Cardiac muscle cell (in vitro differentiated cells and primary cell): ENCODE measurements at places on chromosomes 3 and 15. TPM values are rescaled to one million over a fixed set of nuclear protein-coding genes. Genes with fewer than 3 reads are reported as not detected.

GOLGA8Q gene
- total RNA-seq = 0.07 and 3.9 TPM in 2 replicates

DNA sequence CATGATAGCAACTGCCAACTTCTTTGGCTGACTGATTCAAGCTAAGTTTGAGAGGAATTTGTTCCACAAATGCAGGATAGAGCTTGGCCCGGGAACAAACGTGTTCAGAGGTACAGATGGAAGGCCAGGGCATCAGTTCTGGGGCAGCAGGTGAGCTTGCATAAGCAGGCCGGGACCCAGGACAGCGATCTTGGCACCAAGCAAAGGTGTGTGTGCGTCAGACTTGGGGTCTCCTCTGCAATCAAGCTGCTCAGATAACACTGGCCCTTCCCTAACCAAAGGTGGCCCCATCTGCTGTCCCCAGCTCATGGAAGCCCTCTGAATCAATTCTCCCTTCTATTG is 155.6 kb downstream of the MEGF11 start:
- H3K4me3 ChIP-seq = no peak overlapping the region
- DNase-seq = no peak
- H3K36me3 ChIP-seq = no peaks in the 10 kb centered on the region
- H3K4me1 ChIP-seq = peaks cover 5% of the 10 kb centered on the region
- H3K27me3 ChIP-seq = no peaks in the 10 kb centered on the region

- no peak overlapping the region for H3K4me3 ChIP-seq
- no peaks in the 10 kb centered on the region for H3K4me1 ChIP-seq
- no peak for DNase-seq
- H3K36me3 ChIP-seq = no peaks in the 10 kb centered on the region
These were observed 74.9 kb downstream of the SIDT1 start for GRCh38 chr3:113607219-113607596.

MEX3B gene
- 12.4 and 12.7 TPM in 2 replicates for total RNA-seq

PRSS50 gene
- 3.2 and 4.1 TPM in 2 replicates for total RNA-seq

DNA sequence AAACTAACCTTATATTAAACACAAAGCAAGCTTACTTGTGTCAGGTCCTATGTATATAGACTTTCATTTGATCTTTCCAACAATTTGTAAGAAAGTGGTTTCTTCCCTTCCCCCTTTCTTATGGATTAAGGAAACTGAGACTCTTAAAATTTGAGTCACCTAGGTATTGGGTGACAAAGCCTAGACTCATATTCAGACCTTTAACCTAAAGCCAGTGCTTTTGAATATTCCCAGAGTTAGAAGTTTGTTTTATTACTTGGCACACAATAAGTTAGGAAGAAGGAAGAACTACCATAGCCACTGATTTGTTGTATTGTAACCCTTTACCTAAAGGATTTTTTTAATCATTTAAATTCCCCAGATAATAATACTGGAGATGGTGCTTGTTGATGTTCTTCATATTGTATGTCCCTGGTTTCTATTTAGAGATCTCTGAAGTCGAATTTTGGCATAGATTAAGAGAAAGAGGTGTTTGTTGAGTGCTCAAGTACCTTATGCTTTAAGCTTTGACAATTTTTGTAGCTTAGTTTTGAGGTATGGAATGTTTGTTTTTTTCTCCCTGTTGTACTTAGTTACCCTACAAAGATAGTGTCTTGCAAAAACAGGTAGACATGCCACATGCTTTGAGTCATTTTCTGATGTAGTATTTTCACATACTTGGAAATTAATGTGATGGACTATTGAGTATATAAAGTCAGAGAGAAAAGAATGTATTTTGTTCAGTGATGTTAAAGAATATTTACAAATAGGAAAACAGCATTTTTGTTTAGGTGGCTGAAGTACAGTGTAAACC is 11.2 kb downstream of the TSC22D2 start:
- H3K36me3 ChIP-seq = peaks cover 6% of the 10 kb centered on the region
- DNase-seq = no peak
- no peaks in the 10 kb centered on the region for H3K27me3 ChIP-seq
- H3K27ac ChIP-seq = no peak overlapping the region
- peaks cover 31% of the 10 kb centered on the region for H3K4me1 ChIP-seq

ULK3 gene
- 39.5 and 52.4 TPM in 2 replicates for total RNA-seq

GRCh38 chr3:98259707-98260106 is 4.3 kb upstream of the OR5H6 start:
- no peaks in the 10 kb centered on the region for H3K4me1 ChIP-seq
- H3K27ac ChIP-seq = no peak overlapping the region
- H3K27me3 ChIP-seq = no peaks in the 10 kb centered on the region
- H3K4me3 ChIP-seq = no peak overlapping the region
- no peak for DNase-seq

SV2B gene
- 0.03 TPM in 1 of 2 replicates, not detected in the other for total RNA-seq

ANKRD34C gene
- not detected in 2 replicates for total RNA-seq

CCR1 gene
- total RNA-seq = 0.07 TPM in 1 of 2 replicates, not detected in the other

DNA sequence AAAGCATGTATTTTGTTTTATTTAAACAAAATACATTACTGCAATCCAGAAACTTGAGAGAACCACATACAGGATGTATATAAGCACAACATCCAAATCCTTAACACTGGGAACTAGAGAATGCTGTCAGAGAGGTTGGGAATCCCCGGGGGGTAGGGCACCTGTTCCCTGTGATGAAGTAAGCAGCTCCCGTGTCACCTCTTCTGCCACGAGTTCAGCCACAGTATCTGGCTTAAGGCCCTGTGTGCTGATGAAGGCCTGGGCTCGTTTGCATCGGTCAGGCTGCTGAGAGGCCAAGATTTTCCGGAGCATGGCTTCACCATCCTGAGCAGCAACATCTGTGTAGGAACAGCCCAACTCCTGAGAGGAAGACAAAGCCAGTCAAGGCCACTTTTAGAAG is 36.4 kb downstream of the EIF3J start:
- no peaks in the 10 kb centered on the region for H3K4me1 ChIP-seq
- H3K36me3 ChIP-seq = peaks cover 16% of the 10 kb centered on the region
- no peak for DNase-seq
- no peak overlapping the region for H3K27ac ChIP-seq

GRCh38 chr3:132289316-132289715 is 27.9 kb upstream of the ACP3 start:
- no peak for DNase-seq
- H3K27me3 ChIP-seq = no peaks in the 10 kb centered on the region
- H3K27ac ChIP-seq = no peak overlapping the region
- peaks cover 26% of the 10 kb centered on the region for H3K4me1 ChIP-seq

DNA sequence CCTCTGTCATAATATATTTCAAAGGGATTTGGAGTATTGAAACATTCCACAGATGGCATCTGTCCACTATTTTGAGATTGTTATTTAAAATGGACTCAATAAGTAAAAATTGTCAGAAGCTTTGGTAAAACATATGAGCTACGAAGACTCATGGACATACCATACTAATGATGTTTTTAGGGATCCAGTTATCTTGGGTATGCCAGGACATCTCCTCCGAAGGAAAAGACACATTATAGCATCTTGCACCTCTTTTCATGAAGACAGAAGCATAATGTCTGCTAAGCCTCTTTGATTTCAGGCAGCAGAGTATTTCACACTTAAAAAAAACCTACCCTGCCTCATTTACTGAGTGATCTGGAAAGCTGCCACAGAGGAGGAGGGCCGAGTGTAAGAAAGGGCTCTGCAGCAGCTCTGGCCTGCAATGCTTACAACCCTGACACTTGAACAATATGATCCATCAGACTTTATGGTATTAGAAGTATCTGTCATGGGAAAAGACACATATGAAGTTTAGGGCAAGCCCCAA is 284.8 kb downstream of the TUSC7 start:
- H3K4me1 ChIP-seq = peaks cover under 1% of the 10 kb centered on the region
- DNase-seq = no peak
- H3K4me3 ChIP-seq = no peak overlapping the region
- no peaks in the 10 kb centered on the region for H3K27me3 ChIP-seq
- H3K36me3 ChIP-seq = no peaks in the 10 kb centered on the region

DNA sequence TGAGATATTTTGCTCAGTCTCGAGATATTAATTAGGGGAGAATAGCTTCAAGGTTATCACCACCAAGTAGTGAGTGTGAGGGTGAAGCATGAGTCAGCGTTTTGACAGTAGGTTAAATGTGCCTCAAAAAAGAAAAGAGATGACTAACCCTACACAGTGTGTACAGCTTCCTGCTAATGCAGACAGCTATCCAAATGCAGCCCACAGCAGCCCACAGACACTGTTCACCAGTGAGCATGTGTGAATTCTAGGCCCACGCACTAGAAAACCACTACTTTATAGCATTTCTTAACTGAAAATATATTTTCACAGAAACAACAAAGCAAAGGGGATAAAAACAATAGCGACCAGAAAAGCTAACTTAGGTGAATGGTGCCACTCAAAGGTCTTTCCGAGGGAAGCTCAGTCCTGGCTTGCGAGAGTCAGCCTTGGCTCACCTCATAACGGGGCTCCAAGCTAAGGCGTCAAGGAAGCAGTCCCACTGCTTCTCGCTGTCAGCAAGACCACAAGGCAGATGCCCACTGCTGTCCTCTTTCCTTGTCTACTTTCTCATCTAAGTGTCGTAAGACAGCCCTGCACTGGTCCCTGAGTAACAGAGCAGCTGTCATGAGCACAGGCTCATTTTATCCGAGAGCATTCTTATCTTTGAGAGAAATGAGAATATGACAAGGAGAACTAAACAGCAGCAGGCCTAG is 47.6 kb downstream of the TXNRD3 start:
- no peaks in the 10 kb centered on the region for H3K27me3 ChIP-seq
- no peak for DNase-seq
- H3K36me3 ChIP-seq = peaks cover 17% of the 10 kb centered on the region
- H3K27ac ChIP-seq = peak overlapping the region; percentile 35
- H3K4me1 ChIP-seq = peaks cover 2% of the 10 kb centered on the region
